Common myeloid progenitor, CD34-positive (primary cell): ENCODE measurements at places on chromosomes 2 and 18.

DNA sequence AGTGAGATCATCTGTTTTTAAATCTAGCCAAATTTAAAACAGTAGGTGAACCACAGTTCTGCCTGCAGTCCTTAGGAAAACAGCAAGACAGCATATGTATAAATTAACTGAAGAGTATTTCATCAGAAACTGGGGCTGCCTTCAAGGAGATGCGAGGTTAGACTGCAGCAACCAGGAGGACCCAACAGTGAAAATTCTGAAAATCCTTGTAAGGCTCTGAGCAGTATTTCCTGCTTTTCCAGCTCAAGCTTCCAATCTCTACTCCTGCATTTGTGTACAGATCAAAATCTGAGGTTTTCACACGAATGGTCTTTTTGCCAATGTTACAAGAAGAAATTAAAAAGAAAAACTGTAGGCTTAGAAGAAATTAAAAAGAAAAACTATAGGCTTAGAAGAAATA is 43.7 kb downstream of the CERKL start:
- no peak for DNase-seq

GRCh38 chr2:7711167-7711566 is 794.0 kb downstream of the RNF144A start:
- DNase-seq = no peak

DNA sequence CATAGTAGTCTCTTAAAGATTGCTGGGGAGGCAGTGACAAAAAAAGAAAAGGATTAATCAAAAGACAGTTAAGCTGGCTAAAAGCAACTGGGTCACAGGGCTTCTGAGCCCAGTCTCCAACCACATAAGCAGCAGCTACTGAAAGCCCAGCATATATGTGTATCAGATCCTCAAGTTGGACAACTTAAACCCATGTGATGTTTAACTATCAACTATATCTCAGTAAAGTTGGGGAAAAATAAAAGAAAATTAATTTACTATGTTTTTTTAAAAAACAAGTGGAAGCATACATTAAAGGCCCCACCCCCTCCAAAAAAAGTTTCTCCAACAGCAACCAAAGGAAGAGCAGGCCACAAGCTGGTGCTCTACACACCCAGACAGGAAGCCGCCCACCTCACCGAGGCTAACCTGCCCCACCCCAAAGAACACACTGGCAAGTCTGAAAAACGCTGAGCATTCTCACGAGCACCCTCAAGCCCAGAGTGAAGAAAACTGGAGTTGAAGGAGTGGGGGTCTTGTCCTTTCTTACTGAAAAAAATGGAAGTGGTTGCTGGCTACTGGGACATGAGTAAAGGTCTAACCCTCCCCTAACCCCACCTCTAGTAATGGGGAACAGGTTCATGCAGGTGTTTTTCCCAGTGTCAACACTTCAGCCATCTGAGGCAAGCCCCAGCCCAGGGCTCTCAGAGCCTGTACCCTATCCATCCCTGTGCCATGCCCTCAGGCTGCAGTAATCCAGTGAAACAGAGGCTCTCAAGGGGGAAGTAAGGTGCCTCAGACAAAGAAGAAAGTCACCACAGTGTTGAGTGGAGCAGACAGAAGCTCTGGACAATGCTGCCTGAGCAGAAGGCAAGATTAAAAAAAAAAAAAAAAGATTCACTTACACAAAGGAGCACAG is 106.3 kb downstream of the GYPC start:
- DNase-seq = no peak

DNA sequence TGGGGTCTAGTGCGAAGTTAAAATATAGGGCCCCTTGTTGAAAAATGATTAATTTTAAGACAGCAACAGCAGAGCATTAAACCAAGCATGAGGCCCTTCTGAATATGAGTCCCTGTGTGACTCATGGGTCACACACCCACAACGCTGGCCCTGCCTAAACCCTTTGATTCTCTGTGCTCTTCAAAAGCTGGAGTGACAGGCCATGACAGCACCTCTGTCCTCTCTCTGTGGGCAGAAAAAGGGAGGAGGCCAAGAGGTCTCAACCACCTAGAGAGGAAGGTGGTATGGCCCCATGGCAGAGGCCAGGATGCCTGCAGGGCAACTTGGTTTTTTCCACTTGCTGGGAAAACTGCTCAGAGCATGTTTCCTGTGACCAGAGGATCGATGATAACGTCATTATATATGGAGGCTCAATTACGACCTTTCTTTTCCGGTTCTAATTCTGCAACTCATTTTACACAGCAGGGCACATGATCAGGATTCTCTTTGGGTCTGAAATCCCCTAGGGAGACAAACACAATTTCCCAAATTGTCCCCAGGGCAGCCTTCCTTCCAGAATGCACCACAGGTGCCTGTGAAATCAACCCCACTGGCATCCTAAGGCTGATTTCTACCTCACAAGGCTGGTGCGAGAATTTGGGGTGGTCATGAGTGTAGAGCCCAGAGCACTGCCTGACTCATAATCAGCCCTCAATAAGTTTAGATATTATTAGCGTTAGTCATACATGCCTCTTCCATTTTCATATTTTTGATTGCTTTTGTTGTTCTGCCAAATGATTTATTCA is 102.0 kb upstream of the PPP1CB start:
- no peak for DNase-seq

DNA sequence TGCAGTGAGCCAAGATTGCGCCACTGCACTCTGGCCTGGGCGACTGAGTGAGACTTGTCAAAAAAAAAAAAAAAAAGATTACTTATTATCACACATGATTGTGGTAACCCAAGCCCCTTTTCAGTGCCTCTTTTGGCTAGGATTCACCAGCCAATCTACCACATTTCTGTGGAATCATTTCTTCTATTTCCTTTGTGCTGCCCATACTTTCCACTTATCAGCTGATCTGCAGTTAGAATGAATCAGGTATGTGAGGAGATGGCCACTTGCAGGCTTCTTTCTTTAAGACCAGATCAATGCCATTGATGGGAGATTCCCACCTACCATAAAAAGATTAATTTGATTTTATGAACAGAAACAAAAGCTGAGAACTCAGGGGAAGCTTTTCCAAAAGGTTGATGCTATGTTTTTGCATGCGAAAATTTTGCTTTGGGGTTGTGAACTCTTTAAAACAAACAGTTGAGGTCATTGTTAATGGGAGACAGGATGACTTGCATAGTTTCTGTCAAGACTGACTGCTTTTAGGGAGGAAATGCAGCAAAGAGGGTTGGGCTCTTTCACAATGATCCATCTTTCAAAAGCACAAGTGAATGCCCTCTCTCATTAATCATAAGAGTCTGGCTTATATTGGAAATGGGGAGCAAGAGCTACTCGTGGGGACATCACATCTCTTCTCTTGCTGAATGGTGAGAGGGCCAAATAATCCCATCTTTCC is 66.9 kb upstream of the CYP26B1 start:
- peak; percentile 6 for DNase-seq

DNA sequence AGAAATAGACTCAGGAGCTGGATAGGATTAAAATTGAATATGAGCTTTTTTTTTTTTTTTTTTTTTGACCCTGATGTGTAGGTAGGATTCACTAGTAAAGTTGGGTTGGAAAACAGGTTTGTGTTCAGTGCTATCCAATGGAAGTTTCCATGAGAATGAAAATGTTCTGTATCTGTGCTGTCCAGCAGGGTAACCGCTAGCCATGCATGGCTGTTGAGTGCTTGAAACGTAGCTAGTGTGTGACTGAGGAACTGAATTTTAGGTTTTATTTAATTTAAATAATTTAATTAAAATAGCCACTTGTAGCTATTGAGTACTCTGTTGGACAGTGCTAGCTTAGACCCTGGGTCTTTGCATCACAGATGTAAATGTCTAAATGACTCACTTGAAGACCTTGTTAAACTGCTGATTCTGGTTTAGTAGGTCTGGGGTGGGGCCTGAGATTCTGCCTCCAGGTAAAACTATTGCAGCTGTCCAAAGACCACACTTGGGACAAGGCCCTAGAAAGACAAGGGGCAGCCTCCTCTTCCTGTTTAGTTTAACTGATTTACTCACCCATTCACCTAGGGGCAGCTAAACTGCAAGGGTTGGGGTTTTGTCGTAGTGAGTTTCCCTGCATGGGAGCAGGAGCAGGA is 84.7 kb upstream of the STON1 start:
- DNase-seq = no peak

- DNase-seq = no peak
These were observed 218.1 kb downstream of the ALK start for GRCh38 chr2:29703336-29703735.

GRCh38 chr2:171142398-171142797 is 18.3 kb downstream of the TLK1 start:
- DNase-seq = no peak

- DNase-seq = peak; percentile 12
These were observed 158.8 kb upstream of the WDSUB1 start for GRCh38 chr2:159445307-159445706.

GRCh38 chr2:9582624-9583023 is 27.0 kb upstream of the ADAM17 start:
- DNase-seq = no peak

DNA sequence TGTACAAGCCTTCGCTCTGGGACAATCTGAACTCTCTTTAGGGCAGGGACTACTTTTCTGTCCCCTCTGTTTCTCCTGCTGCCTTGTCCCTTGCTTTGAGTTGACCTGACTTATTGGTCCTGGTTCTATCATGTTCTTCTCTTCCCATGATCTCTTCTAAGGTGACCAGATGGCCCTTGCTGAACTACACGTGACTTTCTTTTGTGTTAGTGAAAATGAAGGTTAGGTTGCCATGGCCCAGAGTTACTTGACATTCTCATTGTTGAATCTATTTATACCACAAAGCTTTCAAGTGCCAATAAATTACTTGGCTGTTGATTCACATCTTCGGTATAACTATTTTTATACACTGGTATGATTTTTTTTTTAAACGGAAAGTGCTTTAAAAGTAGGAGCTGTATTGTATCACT is 24.4 kb downstream of the MRPL33 start:
- DNase-seq = no peak

DNA sequence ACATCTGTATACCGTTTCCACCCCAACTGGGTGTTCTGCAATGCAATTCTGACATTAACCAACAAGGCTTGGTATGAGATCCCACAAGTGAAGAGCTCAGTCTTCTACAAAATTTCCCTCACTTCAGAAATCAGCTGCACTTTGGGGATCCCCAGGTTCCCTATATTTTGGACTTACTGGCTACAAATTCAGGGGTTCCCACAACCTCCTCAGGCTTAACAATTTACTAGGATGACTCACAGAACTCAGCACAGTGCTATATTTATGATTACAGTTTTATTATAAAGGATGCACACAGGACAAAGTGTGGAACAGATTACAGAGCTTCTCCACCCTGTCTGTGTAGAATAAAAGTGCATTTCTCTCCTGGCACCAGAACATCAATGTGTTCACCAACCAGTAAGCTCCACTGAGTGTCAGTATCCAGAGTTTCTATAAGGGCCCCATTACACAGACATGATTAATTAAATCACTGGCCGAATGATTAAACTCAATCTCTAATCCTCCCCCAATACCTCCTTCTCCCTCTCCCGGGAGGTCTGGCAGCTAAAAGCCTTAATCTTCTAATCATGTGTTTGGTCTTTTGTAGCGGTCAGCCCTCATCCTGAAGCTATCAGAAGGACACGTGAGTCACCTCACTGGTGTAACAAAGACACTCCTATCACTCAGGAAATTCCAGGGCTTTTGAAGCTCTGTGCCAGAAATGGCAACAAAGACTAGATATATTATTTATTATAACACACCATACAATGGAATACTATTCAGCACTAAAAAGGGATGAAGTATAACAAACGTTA is 84.6 kb downstream of the SLC66A3 start:
- DNase-seq = peak; percentile 11
